NCI-H2227 treated with DMSO at 0.1 percent for 48 hours (cell line): ENCODE measurements at places on chromosomes 1 and 21.

DNA sequence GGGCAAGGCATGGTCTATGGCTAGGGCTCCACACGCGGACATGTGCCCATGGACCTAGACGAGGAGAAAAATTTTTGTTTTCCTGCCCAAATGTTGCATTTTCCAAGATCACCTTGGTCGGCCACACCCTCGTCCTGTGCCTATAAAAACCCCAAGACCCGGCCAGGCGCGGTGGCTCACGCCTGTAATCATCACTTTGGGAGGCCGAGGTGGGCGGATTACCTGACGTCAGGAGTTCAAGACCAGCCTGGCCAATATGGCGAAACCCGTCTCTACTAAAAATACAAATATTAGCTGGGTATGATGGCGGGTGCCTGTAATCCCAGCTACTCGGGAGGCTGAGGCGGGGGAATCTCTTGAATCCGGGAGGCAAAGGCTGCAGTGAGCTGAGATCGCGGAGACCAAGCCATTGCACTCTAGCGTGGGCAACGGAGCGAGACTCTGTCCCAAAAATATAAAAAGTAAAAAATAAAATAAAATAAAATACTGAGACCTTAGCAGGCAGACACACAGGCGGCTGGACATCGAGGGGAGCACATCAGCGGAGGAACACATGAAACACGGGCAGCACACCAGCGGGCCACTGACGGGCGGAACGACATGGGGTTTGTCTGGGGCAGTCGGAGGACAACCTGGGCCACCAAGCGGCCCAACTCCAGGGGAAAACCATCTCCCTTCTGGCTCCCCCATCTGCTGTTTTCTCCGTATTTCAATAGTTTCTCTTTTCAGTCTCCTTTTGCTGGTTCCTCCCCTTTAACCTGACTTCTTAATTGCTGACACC is 60.7 kb upstream of the TBX15 start:
- DNase-seq: no peak

GRCh38 chr1:205229399-205229871 is 1.7 kb downstream of the TMCC2 start:
- peak; percentile 58 for DNase-seq

GRCh38 chr21:42113926-42114409 is 42.9 kb downstream of the UMODL1 start:
- no peak for DNase-seq

DNA sequence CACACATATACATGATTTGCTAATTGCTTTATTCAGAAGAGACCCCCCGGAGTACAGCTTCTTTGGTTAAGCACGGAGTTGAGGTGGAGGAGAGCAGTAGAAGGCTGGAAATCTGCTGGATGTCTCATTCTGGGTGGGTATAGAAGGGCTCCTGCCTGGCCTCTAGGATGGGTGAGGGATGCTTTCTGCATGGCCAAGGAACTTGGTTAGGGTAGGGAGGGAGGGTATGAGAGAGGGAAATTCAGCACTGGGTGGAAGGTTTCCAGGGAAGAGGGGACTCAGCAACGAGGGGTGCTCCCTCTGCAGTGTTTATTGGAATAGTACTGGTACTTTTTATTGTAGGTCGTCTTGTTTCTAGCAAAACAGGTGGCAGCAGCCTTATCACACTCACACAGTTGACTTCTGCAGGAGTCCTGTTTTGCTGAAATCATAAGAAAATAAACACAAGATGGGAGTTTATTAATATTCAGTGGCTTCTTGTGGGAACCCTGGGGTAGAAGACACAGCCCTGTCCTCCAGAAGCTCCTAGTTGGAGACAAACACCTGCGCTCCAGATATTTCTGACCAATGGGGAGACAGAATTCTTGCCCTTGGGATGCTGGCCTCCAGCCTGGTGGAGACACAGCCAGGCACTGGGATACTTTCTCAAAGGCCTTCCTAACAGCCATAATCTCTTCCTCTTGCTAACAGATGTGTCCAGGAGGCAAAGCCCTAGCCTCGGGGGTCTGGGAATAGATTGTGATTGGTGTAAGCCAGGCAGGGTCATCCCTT is 3.8 kb downstream of the PLA2G2A start:
- DNase-seq: no peak

- no peak for DNase-seq
Observed at GRCh38 chr1:10479296-10479695, 4.5 kb downstream of the PEX14 start.

DNA sequence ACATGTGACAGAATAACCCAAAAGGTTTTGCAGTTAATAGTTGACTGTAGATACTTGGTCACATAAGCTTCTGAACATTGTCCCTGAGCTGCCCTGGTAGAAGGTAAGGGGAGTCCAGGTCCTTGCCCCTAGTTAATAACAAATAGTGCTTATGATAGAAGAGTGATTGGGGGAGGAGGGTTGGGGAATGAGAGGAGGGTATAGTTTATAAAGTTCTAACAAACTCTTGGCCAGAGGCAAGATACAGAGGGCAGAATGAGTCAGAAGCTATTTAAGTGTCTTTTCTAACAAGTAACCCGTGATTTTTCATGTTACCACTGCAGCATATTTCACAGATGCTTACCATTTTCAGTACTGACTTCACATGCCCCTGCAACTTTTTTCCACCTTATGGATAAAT is 26.7 kb upstream of the MYOCOS start:
- DNase-seq: no peak

- no peak for DNase-seq
Observed at GRCh38 chr1:206004826-206005225, 1.6 kb upstream of the RAB7B start.

DNA sequence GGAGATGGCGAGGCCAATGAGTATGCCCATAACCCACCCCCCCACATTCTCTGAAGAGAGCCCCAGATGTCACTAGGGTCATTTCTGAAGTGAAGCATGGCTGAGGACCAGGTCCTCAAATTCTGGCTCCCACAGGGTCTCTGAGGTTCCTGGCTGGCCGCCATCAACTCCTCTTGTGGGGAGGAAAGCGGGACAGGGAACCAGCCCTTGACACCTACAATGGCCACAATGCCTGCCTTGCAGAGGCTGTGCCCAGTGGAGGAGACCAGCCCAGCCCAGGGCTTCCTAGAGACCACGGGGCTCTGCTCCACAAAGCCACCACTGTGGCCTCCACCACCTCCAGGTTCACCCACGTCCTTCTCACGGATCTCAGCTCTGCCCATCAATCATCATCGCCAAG is 120.1 kb upstream of the ARHGEF16 start:
- DNase-seq: no peak

- DNase-seq: no peak
Observed at GRCh38 chr1:203937678-203938330, 76.4 kb downstream of the SNRPE start.

GRCh38 chr1:57633056-57633455 is 209.2 kb upstream of the DAB1 start:
- DNase-seq: no peak
